PC-9 (cell line): ENCODE measurements at places on chromosomes 2 and 18.

GRCh38 chr18:35457140-35457704 is 40.5 kb downstream of the INO80C start:
- H3K4me3 ChIP-seq = no peak overlapping the region
- peaks cover 67% of the 10 kb centered on the region for H3K4me1 ChIP-seq
- peak overlapping the region; percentile 92 for H3K27ac ChIP-seq
- DNase-seq = peak; percentile 76

DNA sequence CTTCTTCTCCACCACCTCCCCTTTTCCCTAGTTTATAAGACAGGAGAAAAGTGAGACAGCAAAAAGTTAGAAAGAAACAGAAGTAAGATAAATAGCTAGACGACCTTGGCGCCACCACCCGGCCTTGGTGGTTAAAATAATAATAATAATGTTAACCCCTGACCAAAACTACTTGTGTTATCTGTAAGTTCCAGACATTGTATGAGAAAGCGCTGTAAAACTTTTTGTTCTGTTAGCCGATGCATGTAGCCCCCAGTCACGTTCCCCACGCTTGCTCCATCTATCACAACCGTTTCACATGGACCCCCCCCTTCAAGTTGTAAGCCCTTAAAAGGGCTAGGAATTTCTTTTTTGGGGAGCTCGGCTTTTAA is 1.5 kb upstream of the BUB1 start:
- H3K27me3 ChIP-seq = no peaks in the 10 kb centered on the region
- H3K36me3 ChIP-seq = 0 out of 2 replicates have a peak, but pooled peaks cover 6% of the 10 kb centered on the region
- H3K4me3 ChIP-seq = peak overlapping the region; percentile 78
- DNase-seq = no peak
- peak overlapping the region; percentile 90 for H3K27ac ChIP-seq

DNA sequence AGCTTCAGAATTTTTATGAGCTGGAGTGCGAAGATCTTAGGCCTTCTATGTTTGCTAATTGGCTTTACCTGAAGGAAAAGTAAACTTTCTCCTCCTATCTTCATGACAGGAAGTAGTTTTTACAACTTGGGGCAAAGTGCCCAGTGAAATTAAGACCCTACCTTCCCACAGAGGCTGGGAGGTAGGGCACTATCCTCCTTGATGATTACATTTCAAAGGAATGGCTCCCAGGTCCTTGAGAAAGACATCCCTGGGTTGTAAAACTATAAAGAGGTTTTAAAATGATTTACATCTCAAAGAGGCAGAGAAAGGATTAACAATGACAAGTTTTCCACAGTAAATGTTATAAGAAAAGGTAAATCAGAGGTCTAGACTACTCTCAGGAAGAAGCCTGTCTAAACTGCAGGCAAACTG is 155.8 kb downstream of the CDH7 start:
- no peaks in the 10 kb centered on the region for H3K4me1 ChIP-seq
- H3K4me3 ChIP-seq = no peak overlapping the region
- no peaks in the 10 kb centered on the region for H3K27me3 ChIP-seq
- H3K27ac ChIP-seq = no peak overlapping the region

- H3K36me3 ChIP-seq = no peaks in the 10 kb centered on the region
- H3K27me3 ChIP-seq = no peaks in the 10 kb centered on the region
- no peak overlapping the region for H3K27ac ChIP-seq
- H3K4me3 ChIP-seq = no peak overlapping the region
- no peaks in the 10 kb centered on the region for H3K4me1 ChIP-seq
- no peak for DNase-seq
Measured at GRCh38 chr18:64707052-64707451, 558.2 kb upstream of the LINC00305 start.

GRCh38 chr2:70828914-70829824 is 6.4 kb downstream of the CD207 start:
- no peaks in the 10 kb centered on the region for H3K4me1 ChIP-seq
- peaks cover 76% of the 10 kb centered on the region for H3K27me3 ChIP-seq
- no peak overlapping the region for H3K27ac ChIP-seq
- H3K36me3 ChIP-seq = no peaks in the 10 kb centered on the region
- no peak for DNase-seq

DNA sequence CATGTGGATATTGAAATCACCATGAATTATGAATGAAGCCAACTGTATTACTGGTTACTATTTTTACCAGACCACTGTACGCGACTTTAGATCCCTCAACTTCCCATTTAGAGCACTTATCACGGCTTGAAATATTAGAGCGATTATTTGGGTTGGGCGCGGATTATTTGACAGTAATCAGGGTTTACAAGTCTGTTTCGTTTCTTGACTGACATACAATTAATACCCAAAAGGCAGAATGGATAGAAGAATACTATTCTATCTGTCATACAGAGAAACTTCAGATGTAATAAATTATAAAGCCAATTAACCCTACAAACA is 496 bp upstream of the NAPG start:
- DNase-seq = no peak
- H3K36me3 ChIP-seq = no peaks in the 10 kb centered on the region
- H3K4me1 ChIP-seq = peaks cover 24% of the 10 kb centered on the region
- H3K27ac ChIP-seq = peak overlapping the region; percentile 76

DNA sequence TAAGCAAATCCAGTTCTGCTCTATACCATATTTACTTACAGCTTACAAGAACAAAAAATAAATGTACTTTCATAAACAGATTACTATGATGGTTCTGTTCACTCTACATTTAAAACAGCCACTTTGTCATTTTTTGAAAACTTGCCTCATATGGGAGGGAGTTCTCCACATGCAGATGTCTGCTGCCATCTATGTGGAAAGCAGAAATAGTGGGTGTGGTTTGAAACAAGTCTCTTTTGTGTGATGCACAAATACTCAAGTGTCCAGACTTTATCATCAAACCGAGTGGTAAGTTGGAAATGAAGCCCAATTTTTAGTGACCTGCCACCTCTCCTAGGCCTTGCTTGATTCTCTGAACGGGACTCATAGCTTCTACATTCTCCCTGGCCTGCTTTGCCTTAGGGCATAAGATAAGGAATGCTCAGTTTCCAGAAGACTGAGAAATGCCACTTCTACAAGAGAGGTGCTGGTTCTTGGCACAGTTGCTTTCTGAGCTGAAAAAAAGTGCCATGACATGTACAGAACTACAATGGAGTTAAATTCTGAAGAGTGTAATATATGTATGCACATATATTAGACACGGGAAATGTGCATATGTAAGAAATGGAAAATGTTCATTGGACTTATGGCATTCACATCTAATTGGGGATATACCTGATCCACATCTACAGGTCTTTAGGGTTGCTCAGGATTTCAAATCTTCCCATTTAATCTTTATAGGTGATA is 221.0 kb downstream of the SLC8A1 start:
- no peaks in the 10 kb centered on the region for H3K4me1 ChIP-seq
- no peak overlapping the region for H3K4me3 ChIP-seq
- H3K36me3 ChIP-seq = no peaks in the 10 kb centered on the region
- H3K27ac ChIP-seq = no peak overlapping the region
- H3K27me3 ChIP-seq = no peaks in the 10 kb centered on the region

- H3K36me3 ChIP-seq = no peaks in the 10 kb centered on the region
- H3K27me3 ChIP-seq = no peaks in the 10 kb centered on the region
- no peak overlapping the region for H3K4me3 ChIP-seq
- no peak for DNase-seq
- H3K4me1 ChIP-seq = 0 out of 2 replicates have a peak, but pooled peaks cover 8% of the 10 kb centered on the region
Measured at GRCh38 chr2:174777347-174778084, 13.2 kb upstream of the CHRNA1 start.

DNA sequence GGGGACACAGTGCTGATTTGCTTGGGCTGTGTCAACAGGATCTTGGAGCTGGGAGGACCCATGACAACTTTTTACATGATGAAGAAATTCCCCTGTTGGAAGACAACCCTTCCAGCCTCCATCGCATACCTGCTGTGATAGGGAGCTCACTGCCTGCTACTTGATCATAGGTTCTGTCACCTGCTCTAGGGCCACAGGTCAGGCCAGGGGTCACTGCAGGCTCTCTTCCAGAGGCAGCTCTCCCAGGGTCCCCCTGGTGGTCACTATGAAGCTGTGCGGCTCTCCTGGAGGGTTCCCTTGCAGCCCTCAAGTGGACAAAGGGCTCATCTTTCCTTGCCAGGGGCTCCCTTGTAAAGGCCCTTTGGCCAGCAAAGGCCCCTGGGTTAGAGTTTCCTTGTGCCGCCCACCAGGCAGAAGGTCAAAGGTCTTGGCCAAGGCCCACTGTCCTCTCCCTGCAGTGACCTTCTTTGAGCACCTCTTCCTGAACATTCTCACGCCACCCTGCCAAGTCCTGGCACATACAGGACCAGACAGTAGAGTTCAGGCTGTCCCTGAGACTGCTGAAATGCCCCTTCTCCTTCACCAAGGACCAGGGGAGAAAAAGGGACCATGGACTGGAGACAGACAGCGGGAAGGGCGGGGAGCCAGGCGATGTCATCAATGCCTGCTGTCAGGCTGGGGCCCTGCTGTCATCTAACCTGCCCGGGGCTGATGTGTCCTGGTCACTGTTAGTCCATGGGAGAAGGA is 345.1 kb downstream of the DYSF start:
- peaks cover 34% of the 10 kb centered on the region for H3K4me1 ChIP-seq
- no peaks in the 10 kb centered on the region for H3K36me3 ChIP-seq
- H3K27me3 ChIP-seq = no peaks in the 10 kb centered on the region
- no peak overlapping the region for H3K27ac ChIP-seq
- no peak overlapping the region for H3K4me3 ChIP-seq

DNA sequence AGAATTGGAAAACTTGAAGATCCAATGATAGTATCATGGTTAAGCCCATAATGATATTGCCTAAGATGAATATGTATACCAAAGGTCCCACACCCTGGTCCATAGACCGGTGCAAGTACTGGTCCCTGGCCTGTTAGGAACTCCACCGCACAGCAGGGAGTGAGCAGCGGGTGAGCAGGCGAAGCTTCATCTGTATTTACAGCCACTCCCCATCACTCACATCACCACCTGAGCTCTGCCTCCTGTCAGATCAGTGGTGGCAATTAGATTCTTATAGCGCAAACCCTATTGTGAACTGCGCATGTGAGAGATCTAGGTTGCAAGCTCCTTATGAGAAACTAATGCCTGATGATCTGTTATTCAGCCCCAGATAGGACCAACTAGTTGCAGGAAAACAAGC is 402.4 kb downstream of the EPHA4 start:
- H3K4me3 ChIP-seq = no peak overlapping the region
- no peak overlapping the region for H3K27ac ChIP-seq
- no peaks in the 10 kb centered on the region for H3K36me3 ChIP-seq
- H3K4me1 ChIP-seq = no peaks in the 10 kb centered on the region
- DNase-seq = no peak
- no peaks in the 10 kb centered on the region for H3K27me3 ChIP-seq

DNA sequence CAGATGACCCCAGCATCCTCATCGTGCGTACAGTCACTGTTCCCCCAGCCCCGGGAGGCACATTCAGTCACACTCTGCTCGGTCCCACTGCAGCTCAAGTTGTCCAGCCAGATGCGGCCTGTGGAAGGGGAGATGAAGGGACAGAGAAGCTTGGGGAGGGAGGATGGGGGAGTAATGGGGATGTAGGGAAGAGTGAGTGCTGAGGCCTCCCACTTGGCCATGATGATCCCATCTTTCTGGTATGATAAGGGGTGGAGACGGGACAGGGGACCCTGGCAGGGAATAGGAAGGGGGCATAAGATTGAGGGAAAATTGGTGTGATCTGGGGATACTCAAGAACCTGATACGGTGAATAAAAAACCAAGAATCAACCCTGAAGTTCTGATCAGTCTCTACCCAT is 3.5 kb downstream of the LOXL3 start:
- H3K36me3 ChIP-seq = no peaks in the 10 kb centered on the region
- peak overlapping the region; percentile 89; the same call in 1 of the 2 replicates for H3K4me3 ChIP-seq
- no peaks in the 10 kb centered on the region for H3K27me3 ChIP-seq
- peaks cover 16% of the 10 kb centered on the region for H3K4me1 ChIP-seq
- no peak for DNase-seq
- H3K27ac ChIP-seq = no peak overlapping the region

DNA sequence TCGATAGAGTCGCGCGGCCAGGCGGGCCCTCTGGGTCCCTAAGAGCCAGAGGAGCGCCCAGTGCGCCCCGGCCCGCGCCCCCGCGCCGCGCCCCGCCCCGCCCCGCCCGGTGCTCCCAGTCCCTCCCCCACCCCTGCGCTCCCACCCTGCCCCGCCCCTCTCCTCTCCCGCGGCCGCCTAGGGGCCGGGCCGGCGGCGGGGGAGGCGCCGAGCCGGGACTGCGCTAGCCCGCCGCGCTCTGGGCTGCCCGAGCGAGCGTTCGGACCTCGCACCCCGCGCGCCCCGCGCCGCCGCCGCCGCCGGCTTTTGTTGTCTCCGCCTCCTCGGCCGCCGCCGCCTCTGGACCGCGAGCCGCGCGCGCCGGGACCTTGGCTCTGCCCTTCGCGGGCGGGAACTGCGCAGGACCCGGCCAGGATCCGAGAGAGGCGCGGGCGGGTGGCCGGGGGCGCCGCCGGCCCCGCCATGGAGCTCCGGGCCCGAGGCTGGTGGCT is at the start of gene GPC1:
Gene GPC1, plus strand, starts transcription at position 207 of the 491 bp plus-strand sequence. Its CDS starts 256 bp downstream, at position 463.
- H3K27me3 ChIP-seq = no peaks in the 10 kb centered on the region
- no peaks in the 10 kb centered on the region for H3K36me3 ChIP-seq
- no peak for DNase-seq
- peak within 1 kb of the TSS; percentile 87 for H3K27ac ChIP-seq
- peaks cover 45% of the 10 kb centered on the region for H3K4me1 ChIP-seq

- H3K36me3 ChIP-seq = no peaks in the 10 kb centered on the region
- no peaks in the 10 kb centered on the region for H3K27me3 ChIP-seq
- peak overlapping the region; percentile 62 for H3K27ac ChIP-seq
- H3K4me3 ChIP-seq = peak overlapping the region; percentile 61
Measured at GRCh38 chr2:138503087-138503442, 1.5 kb downstream of the SPOPL start.

DNA sequence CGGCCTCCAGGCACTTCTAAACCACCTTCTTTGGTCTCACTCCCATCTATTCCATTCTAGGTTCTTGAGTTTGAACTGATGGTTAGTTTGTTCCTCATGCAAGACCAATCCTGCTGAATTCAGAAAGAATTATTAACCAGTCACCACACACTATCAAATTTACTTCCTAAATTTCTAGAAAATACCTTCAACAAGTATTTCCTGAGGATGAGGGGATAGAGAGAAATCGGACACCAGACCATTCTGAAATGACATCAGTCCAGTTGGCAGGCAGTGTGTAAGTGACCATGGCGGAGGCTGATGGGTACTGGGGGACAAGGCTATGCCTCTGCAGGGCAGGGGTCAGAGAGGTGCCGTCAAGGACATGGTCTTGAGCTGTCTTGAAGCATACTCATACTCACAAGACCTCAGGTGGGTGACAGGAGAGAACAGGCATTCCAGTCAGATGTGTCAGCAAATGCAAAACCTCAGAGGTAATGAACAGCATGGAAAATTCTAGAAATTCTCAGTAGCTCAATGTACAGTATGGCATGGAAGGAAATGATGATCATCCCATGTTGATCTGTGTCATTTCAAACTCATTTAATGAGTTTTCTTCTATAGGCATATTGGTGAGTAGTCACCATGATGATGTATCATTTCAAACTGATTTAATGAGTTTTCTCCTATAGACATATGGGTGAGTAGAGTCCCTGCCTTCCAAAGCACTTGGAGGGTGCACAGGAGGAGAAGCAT is 119.6 kb downstream of the DDX1 start:
- H3K36me3 ChIP-seq = no peaks in the 10 kb centered on the region
- no peak for DNase-seq
- peaks cover 92% of the 10 kb centered on the region for H3K27me3 ChIP-seq
- no peaks in the 10 kb centered on the region for H3K4me1 ChIP-seq
- H3K4me3 ChIP-seq = no peak overlapping the region
- H3K27ac ChIP-seq = no peak overlapping the region
